Stomach (tissue), 19 donors: ENCODE measurements at places on chromosomes 6 and 20. TPM values are rescaled to one million over a fixed set of nuclear protein-coding genes. Genes with fewer than 3 reads are reported as not detected.
A peak's percentile ranks its signal among the peaks of the same experiment; 100 is the strongest.

The MPIG6B gene
- total RNA-seq = not detected

The RREB1 gene
- total RNA-seq = 50.9 TPM

The BPHL gene
- 104 TPM for total RNA-seq

GRCh38 chr6:149354009-149354408 is 36.5 kb downstream of the TAB2 start:
- peaks cover 46% of the 10 kb centered on the region for H3K4me1 ChIP-seq
- no peaks in the 10 kb centered on the region for H3K27me3 ChIP-seq
- no peaks in the 10 kb centered on the region for H3K36me3 ChIP-seq
- H3K27ac ChIP-seq = no peak overlapping the region
- H3K4me3 ChIP-seq = no peak overlapping the region

DNA sequence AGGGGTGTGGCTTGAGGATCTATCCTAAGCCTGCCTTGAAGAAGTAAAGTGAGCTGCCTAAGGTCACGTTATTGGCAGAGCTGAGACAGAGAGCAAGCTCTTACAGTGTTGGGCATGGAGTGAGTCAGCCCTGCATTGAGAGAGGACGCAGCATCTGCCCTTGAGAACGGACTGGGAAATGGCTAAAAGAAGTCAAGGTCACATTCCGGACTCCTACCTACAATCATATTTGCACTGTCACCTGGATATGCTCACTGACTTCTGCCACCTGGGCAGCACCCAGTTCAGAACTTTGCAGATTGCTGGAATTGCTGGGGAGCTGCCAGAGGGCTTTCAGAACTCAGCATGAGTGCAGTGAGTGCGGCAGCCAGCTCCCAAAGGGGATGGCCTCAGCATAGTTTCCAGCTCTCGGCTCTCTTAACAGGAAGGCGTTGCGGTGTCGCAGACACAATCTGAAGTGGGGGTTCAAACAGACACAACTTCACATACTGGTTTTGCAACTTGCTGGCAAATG is 199.3 kb upstream of the SGK1 start:
- H3K4me1 ChIP-seq = peaks cover 39% of the 10 kb centered on the region
- no peaks in the 10 kb centered on the region for H3K27me3 ChIP-seq
- no peak overlapping the region for H3K4me3 ChIP-seq
- no peaks in the 10 kb centered on the region for H3K36me3 ChIP-seq
- H3K27ac ChIP-seq = peak overlapping the region; percentile 10

- H3K36me3 ChIP-seq = no peaks in the 10 kb centered on the region
- H3K27ac ChIP-seq = no peak overlapping the region
- no peak overlapping the region for H3K4me3 ChIP-seq
- DNase-seq = peak; percentile 80
Measured at GRCh38 chr6:140921366-140922226, 1211.1 kb upstream of the GJE1 start.

- no peak overlapping the region for H3K4me3 ChIP-seq
- no peaks in the 10 kb centered on the region for H3K36me3 ChIP-seq
- H3K27ac ChIP-seq = peak overlapping the region; percentile 32
- H3K4me1 ChIP-seq = no peaks in the 10 kb centered on the region
- DNase-seq = no peak
- H3K27me3 ChIP-seq = no peaks in the 10 kb centered on the region
Measured at GRCh38 chr20:13337090-13337784, 116.2 kb downstream of the ISM1 start.

DNA sequence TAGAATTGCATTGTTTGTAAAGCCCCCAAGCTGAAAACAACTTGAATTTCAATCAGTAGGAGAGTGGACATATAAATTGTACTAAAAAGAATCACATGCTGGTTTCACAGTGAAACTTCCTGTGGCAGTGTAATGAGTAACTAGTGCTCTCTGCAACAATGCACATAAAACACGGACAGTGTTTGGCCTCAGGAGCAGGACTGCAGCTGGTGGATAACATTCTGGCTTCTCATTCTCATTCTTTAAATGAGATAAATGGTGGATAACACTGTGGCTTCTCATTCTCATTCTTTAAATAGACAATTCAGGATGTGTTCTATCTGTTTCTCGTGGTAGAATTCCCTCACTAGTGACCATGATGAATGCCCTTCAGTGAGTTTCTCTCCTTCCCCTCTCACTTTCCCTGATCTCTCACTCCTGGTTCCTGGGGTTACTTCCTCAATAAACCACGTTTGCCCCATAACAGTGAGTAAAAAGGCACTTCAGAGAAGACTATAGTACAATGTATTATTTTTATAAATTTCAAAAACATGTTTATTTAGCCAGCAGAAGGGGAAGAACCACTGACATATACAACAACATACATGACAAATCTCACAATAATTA is 59.9 kb downstream of the SLC22A2 start:
- peak; percentile 63 for DNase-seq
- no peaks in the 10 kb centered on the region for H3K27me3 ChIP-seq
- H3K36me3 ChIP-seq = no peaks in the 10 kb centered on the region
- no peaks in the 10 kb centered on the region for H3K4me1 ChIP-seq

DNA sequence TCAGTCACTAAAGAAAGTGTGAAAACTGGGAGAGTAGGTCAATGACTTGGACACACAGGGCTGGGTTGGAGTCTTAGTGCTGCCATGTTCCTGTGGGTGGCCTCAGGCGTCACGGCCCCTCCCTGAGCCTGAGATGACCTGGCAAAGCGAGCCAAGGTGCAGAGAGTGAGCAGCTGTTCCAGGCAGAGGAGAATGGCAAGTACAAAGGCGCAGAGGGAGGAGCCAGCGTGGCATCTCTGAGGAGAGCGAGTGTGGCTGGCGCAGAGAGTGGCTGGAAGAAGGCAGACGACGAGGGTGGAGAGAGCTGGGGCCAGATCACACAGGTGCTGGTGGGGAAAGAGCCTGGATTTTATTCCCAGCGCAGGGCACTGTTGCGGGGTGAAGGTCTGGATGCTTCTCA is 20.6 kb upstream of the CHMP4B start:
- no peak overlapping the region for H3K4me3 ChIP-seq
- H3K36me3 ChIP-seq = no peaks in the 10 kb centered on the region
- H3K27ac ChIP-seq = peak overlapping the region; percentile 87
- H3K4me1 ChIP-seq = peaks cover 72% of the 10 kb centered on the region

GRCh38 chr6:161048641-161049040 is 57.1 kb downstream of the MAP3K4 start:
- H3K27me3 ChIP-seq = no peaks in the 10 kb centered on the region
- peak; percentile 17 for DNase-seq
- H3K27ac ChIP-seq = no peak overlapping the region
- H3K4me1 ChIP-seq = no peaks in the 10 kb centered on the region
- peaks cover 26% of the 10 kb centered on the region for H3K36me3 ChIP-seq

DNA sequence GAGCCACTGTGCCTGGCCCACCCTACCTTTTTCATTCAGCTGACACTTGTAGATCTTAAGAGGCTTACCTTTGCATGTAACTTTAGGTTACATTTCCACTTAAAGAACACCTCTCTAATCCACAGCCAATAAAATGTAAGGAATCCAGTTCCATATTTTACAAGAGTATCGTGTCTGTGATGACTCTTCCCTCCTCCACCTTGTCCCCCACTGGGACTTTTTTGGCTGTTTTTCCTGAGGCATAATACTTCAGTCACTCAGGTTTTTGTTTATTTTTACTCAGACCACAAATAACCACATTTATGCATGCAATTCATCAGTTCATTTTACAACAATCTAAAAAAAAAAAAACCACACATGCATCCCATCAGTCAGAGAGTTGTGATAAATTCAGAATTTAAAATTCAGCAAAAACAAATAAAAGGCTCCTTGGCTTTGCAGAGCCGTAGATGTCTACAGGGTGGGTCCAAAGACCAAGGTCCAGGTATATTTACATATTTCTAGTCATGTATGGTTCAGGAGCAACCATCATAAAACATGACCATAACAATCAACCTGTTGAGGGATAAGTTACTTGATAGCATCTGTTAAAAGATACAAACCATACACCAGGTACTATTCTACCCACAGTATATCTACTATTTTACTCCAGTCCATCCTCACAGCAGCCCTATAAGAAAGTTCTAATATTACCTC is 9.9 kb downstream of the ATXN1 start:
- DNase-seq = no peak
- H3K27ac ChIP-seq = peak overlapping the region; percentile 72
- no peaks in the 10 kb centered on the region for H3K36me3 ChIP-seq
- H3K27me3 ChIP-seq = no peaks in the 10 kb centered on the region
- peaks cover 100% of the 10 kb centered on the region for H3K4me1 ChIP-seq

DNA sequence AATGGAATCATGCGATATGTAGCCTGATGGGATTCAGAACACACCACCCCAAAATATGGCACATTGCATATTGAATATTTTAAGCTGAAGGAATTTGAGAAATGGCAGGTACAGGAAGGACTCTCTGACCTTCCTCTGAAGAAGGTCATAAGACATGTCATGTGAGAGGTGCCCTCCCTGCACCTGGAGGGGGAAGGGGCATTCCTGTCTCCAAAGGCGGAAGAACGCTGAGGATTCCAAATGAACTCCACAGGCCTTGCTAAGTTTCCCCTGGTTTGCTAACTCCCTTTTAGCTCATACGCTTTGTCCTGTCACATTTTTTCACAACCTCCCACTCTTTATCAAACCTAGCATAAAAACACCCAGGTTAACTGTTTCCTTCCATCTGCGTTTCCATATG is 347.8 kb downstream of the CDKAL1 start:
- peaks cover 7% of the 10 kb centered on the region for H3K4me1 ChIP-seq
- no peak overlapping the region for H3K4me3 ChIP-seq
- no peaks in the 10 kb centered on the region for H3K36me3 ChIP-seq
- H3K27ac ChIP-seq = no peak overlapping the region
